ENCODE measurements at places on chromosomes 11 and 22.
A peak's percentile ranks its signal among the peaks of the same experiment; 100 is the strongest.

DNA sequence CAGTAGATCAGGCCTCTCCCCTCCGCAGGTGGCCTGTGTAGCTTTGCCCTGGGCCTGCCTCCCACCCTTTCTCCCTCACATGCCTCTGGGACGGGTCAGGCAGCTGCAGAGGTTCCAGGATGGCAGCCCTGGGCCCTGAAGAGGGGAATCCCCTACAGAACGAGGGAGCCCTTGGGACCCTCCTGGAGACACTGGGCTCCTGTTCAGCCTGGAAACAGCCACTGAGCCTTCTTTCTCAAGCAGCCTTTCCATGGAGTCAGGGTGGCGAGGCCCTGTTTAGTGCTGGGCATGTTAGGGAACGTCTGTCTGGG lies 720.9 kb downstream of the BRD1 start:
- no peak for DNase-seq

GRCh38 chr11:125494974-125495725 lies 915 bp downstream of the FEZ1 start:
- no peak for DNase-seq

GRCh38 chr22:37607010-37607934 lies 1.4 kb upstream of the GGA1 start:
- peak; percentile 92 for DNase-seq

GRCh38 chr22:46066691-46067090 lies 83.6 kb upstream of the PPARA start:
- no peak for DNase-seq

GRCh38 chr11:67269401-67270255 lies 3.4 kb downstream of the GRK2 start:
- no peak for DNase-seq

- DNase-seq = no peak
Observed at GRCh38 chr11:76597533-76598425, 72.8 kb downstream of the LRRC32 start.

GRCh38 chr22:46224044-46224897 lies 25.8 kb downstream of the CDPF1 start:
- no peak for DNase-seq

DNA sequence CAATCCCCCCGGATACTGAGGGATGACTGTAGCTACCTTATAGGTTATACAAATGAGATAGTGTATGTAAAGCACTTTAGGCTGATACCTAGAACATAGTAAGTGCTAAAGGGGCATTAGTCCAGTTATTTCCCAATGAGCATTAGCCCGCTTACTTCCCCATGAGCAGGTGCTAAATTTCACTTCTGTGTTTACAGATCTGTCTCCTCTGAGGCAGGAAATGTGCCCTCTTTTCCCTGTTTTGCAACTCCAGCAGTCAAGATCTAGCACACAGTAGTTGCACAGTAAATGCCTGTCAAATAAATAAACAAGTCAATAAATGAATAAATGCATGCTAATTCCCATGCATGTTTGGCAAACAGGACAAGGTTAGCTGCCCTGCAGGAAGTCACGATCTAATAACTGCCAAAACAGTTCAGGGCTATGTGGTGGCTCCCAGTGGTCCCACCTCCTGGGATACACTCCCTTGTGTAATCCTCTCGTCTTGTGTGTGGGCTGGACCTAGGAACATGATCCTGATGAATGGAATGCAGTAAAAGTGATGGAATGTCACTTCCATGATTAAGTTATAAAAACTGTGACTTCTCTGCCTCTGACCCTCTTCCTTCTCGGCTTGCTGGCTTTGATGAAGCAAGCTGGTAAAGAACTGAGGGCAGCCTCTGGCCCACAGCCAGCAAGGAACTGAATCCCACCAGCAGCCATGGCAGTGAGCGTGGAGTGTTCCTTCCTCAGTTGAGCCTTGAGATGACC lies 459.0 kb downstream of the SOX6 start:
- DNase-seq = no peak

DNA sequence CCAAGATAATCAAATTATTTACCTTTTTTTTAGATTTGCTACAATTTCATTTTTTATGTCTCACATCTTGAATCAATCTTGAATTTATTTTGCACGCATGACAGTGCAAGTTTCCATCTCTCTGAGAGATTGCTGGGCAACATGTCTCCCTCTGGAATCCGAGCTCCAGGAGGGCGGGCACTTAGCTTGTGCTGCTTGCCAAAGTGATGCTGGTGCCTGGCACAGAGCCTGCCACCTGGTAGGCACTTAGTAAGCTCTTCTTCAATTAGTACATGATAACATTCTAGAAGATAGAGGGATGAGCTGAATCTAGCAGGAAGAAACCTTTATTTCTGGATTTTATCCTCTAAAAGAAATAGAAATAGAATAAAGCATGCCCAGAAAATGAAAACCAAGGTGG lies 27.5 kb upstream of the OR9I1 start:
- no peak for DNase-seq

DNA sequence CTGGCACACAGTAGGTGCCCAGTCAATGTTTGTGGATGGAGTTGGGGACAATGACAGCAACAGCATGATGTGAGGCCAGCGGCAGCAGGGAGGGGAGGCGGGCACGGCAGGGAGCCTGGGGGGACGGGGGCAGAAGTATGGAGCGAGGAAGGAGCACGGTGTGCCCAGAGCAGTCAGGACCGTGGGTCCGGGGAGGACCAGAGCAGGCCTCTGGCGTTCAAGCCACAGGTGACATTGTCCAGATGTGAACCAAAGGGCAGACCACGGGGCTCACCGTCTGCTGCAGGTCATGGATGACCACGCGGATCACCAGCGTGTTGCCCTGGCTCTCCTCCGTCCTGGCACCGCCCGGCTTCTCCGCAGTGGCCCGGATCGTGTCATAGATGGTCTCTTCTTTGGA lies 105.5 kb downstream of the SHANK2 start:
- DNase-seq = no peak

- no peak for DNase-seq
Observed at GRCh38 chr11:65355776-65356393, 1.3 kb downstream of the TIGD3 start.

- DNase-seq = no peak
Observed at GRCh38 chr11:35276396-35277145, 137.6 kb downstream of the CD44 start.

DNA sequence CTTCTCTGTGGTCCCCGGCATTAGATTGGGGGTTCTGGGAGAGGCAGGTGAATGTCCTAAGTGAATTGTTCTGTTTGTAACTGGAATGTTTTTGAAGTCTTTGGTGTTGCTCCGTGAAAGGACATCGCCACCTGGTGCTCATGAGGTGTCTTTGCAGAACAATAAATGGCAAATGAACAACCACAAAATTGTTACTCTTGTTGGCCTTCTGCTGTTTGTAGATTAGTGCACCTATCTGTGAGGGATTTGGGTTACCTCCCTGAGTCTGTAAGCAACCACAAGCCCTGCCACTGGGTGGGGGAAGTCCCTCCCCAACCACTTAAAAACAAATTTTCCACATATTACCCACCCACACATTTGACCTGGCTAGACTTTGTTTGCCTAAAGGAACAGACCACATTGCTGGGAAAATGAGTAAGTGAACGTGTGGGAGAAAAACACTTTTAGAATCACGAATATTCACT lies 4.7 kb downstream of the MPEG1 start:
- DNase-seq = peak; percentile 5

- DNase-seq = no peak
Observed at GRCh38 chr11:65479184-65480145, 19.4 kb upstream of the MALAT1 start.

GRCh38 chr11:125390946-125391345 lies 105.1 kb downstream of the FEZ1 start:
- DNase-seq = no peak

- no peak for DNase-seq
Observed at GRCh38 chr22:38435010-38435409, 20.0 kb downstream of the KCNJ4 start.

DNA sequence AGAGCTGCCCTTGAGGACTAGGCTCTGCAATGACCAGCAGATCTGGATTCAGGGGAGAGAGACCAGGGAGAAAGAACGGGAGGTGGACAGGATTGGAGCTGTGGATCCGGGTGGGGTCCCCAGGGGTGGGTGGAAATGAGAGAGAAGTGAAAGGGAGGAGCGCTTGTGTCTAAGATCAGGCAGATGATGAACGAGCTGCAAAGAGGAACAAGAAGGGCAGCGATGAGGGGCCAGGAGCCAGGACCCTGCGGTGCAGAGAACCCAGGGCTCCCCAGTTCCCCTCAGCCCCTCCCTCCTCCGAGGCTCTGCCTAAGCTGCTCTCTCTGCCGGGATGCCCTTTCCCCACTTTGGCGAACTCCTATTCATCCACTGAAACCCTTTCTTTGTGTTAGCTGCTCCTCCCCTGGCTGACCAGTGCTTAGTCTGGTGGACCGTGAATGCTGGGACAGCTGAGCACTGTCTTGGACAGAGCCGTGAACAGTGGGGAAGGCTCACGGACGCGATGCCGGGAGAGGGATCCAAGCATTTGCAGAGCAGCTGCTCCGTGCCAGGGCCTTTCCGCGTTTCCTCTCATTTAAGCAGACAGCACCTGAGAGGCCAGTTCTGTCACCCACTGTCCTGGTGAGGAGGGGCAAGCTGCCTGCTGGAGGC lies 35.9 kb downstream of the SHISAL1 start:
- DNase-seq = no peak

- DNase-seq = no peak
Observed at GRCh38 chr11:128455766-128456165, 131.6 kb downstream of the ETS1 start.

DNA sequence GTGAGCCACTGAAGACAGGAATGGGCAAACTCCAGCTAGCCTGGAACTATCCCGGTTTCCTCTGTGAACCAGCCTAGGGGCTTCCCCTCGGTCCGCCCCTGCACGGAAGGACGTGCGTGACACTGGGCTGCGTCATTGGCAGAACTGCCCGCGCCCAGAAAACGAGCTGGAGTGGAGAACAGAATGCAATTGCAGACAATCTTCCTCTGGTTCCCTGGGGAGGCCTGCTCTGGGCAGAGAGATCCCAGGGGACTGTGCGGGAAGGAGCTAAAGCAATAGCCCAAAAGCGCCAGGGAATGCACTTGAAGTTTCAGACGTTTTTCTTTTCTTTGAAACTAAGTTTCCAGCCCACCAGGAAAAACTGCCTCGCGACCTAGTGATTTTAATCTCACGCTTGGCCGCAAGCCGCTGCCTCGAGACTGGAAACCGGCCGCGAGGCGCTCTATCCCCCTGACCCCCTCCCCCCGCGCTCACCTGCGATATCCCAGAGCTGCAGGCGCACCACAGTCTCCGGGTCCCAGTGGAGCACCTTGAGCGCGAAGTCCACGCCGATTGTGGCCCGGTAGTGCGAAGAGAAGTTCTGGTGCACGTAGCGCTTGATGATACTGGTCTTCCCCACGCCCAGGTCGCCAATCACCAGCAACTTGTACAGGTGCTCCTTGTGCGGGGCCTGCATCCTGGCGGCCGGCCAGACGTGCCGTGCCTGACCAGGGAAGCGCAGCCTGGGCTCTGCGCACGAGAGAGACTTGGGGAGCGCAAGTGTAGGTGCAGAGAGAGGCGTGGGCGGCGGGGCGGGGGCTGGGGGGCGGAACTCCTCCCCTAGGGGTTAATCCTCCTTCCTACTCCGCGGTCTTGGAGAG lies at the start of gene RAB38:
TSS of gene RAB38 (minus strand) at position 735 of the 860 bp plus-strand sequence. CDS start at position 676, 59 bp downstream.
- no peak for DNase-seq

GRCh38 chr11:20874358-20874757 lies 205.0 kb downstream of the NELL1 start:
- no peak for DNase-seq

DNA sequence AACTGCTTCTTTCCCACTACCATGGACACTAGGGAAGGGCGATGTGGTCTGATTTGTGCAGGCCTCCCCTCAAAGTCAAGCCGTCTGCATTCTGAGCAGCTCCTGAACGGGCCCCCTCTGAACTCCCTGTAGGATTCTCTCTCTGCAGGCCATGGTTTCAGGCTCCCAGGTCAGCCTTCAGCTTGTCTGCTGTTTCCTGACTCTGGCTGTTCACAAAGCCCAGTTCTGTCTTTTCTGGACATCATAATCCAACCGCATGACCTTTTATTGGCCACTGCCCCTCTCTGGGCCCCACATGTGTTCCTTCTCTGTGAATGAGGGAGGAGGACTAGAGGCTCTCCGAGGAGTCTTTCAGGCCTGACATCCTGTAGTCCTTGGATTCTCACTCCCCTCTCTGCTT lies 161.0 kb downstream of the FEZ1 start:
- DNase-seq = no peak

DNA sequence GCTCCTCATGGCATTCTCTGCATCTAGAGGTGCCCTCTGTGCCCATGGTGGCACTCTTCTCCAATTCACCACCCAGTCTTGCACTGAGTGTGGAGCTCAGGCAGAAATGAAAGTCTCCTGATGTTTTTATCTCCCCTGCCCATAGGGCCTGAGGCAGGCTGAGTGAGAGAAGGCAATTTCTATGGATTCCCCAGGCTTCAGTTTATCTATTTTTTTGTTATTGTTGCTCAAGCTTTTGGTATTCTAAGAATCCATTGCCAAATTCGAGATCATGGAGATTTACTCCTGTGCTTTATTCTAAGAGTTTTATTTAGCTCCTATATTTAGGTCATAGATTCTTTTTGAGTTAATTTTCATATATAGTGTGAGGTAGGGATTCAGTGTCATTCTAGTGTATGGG lies 40.7 kb downstream of the TSPAN18 start:
- DNase-seq = no peak

GRCh38 chr11:121567995-121568394 lies 115.2 kb upstream of the SORL1-AS1 start:
- no peak for DNase-seq

GRCh38 chr11:83691451-83691950 lies 405.3 kb upstream of the CCDC90B start:
- DNase-seq = no peak

- DNase-seq = no peak
Observed at GRCh38 chr11:84071851-84072250, 785.7 kb upstream of the CCDC90B start.

- DNase-seq = no peak
Observed at GRCh38 chr11:61736310-61736709, 16.1 kb upstream of the MYRF start.

- no peak for DNase-seq
Observed at GRCh38 chr11:115126515-115127208, 377.6 kb downstream of the CADM1 start.

- no peak for DNase-seq
Observed at GRCh38 chr11:117217141-117218084, 14.5 kb downstream of the PCSK7 start.

- no peak for DNase-seq
Observed at GRCh38 chr22:34997633-34998299, 68.2 kb upstream of the ISX start.

- no peak for DNase-seq
Observed at GRCh38 chr11:74144592-74144991, 26.2 kb downstream of the C2CD3 start.

GRCh38 chr11:67538306-67538705 lies 15.1 kb upstream of the CABP2 start:
- DNase-seq = no peak

- DNase-seq = no peak
Observed at GRCh38 chr11:119108857-119109221, 1.7 kb downstream of the C2CD2L start.

DNA sequence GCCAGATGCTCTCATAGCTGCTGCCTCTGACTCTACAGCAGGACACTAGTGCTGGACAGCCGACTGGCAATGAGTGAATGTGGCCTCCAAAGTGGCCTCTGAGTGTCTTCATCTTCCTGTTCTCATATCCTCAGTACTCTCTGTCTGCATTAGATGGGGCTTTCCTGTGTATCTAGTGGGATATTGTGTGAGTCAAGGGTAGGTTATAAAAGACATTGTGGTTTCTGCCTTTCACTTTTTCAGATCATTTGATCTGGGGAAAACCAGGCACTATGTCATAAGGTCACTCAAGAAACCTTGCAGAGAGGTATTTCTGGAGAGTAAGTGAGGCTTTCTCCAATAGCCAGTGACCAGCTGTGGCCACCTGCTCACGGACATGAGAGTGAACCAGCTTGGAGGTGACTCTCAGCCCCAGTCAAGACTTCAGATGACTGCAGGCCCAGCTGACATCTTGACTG lies 333.6 kb upstream of the NCAM1 start:
- no peak for DNase-seq

- no peak for DNase-seq
Observed at GRCh38 chr11:12126344-12127019, 16.1 kb downstream of the MICAL2 start.
